ENCODE measurements at places on chromosomes 12 and 14.

DNA sequence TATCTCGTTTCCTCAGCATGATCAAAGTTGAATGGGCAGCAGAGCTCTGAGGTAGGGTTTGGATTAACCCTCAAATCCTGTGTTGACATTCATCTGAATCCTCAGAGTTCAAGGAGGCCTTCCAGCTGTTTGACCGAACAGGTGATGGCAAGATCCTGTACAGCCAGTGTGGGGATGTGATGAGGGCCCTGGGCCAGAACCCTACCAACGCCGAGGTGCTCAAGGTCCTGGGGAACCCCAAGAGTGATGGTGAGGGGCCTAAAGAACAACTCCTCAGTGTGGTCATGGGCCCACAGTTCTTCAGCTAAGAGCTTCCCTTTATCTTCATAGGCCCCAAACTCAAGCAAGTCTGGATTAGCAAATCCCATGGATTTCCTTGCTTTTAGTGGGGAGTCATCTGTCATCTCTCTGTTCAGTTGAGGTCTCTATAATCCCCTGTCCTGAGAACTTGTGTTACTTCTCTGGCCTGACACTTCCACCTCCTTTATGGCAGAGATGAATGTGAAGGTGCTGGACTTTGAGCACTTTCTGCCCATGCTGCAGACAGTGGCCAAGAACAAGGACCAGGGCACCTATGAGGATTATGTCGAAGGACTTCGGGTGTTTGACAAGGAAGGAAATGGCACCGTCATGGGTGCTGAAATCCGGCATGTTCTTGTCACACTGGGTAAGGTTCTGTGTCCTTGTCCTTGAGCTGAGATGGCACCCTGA lies 1.5 kb downstream of the MYL6 start:
- H3K27me3 ChIP-seq = no peaks in the 10 kb centered on the region
- peak overlapping the region; percentile 96 for H3K27ac ChIP-seq
- peak overlapping the region; percentile 96 for H3K4me3 ChIP-seq

- no peak overlapping the region for H3K27ac ChIP-seq
- H3K4me3 ChIP-seq = no peak overlapping the region
- peaks cover 2% of the 10 kb centered on the region for H3K27me3 ChIP-seq
- no peaks in the 10 kb centered on the region for H3K4me1 ChIP-seq
Observed at GRCh38 chr14:77206261-77206824, 24.7 kb downstream of the TMEM63C start.

DNA sequence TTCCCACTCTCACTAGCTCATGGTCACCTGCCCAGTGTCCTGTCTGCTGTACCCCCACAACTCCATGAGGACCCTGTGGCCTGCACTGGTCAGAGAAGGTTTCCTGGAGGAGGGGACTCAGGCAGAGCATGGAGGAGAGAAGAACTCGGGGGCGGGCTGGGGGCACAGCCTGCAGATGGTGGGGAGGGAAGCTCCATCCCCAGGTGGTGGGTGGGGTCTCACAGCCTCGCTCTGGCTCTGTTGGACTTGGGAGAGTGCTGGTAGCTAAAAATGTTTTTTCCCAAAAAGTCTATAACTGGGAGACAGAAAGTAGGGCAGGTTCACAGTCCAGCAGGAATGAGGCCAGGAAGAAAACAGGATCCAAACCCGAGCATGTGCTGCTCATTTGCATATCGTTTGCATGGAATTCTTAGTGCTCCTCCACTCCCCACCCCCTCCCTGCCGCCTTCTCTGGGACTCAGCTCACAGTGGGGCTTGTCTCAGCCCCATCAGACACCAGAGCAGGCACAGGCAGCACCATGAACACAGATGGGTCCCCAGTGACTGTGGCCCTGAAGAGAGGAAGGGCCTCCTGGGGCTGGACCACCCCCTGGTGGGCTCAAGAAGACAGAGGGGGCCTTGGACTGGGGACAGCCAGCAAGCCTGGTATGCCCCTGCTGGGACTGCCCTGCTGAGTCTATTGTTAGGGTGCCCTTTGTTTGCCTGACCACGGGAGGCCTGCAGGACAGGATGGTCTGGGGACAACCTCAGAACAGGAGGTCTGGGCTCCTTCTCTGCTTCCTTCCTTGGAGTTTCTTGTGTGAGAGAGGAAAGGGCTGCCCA lies 67.0 kb upstream of the SFSWAP start:
- no peaks in the 10 kb centered on the region for H3K36me3 ChIP-seq
- peaks cover 13% of the 10 kb centered on the region for H3K27me3 ChIP-seq
- H3K27ac ChIP-seq = no peak overlapping the region
- no peak overlapping the region for H3K4me3 ChIP-seq
- no peaks in the 10 kb centered on the region for H3K4me1 ChIP-seq
- DNase-seq = no peak

GRCh38 chr14:64566651-64567122 lies 16.9 kb downstream of the PPP1R36 start:
- DNase-seq = no peak
- no peak overlapping the region for H3K4me3 ChIP-seq
- H3K36me3 ChIP-seq = no peaks in the 10 kb centered on the region
- H3K4me1 ChIP-seq = no peaks in the 10 kb centered on the region
- H3K27ac ChIP-seq = no peak overlapping the region

DNA sequence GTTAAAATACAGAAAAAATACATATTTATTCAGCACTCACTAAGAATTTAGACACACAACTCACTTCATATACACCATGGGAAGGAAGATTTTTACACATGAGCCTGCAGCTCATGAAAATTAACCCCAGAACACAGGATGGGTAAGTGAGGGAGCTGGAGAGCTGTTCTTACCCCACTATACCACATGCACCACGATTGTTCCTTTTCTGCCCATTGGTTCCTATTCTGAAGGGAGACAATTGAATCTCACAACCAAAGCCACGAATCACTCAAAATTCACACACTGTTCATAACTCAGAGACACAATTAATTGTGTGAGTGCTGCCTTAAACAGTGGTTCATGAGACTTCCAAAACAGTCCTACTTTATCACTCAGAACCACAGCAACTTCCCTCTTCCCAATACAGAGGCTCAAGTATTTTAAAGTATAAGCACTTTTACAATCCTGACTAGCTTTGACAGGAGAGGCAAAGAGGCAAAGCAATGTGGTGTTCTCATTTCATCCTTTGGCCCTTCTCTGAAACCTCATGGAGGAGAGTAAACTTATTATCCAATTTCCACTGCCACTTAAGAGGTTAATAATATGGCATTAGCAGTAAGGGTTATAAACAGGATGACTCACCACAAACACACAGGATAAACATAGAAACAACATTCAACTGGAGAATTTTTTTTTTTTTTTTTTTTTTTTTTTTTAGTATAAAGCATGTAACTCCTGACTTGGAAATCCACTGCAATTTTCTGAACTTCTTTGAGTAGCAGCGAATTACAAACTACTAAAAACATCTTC lies 59.5 kb downstream of the ITPR2 start:
- H3K27me3 ChIP-seq = no peaks in the 10 kb centered on the region
- H3K36me3 ChIP-seq = peaks cover 60% of the 10 kb centered on the region
- no peak for DNase-seq
- H3K4me1 ChIP-seq = peaks cover 18% of the 10 kb centered on the region

GRCh38 chr12:22350886-22351285 lies 16.4 kb upstream of the ST8SIA1 start:
- no peak overlapping the region for H3K27ac ChIP-seq
- no peaks in the 10 kb centered on the region for H3K27me3 ChIP-seq
- H3K4me1 ChIP-seq = no peaks in the 10 kb centered on the region

GRCh38 chr12:11497438-11497837 lies 102.1 kb upstream of the PRB2 start:
- H3K27me3 ChIP-seq = peaks cover 27% of the 10 kb centered on the region
- H3K4me3 ChIP-seq = no peak overlapping the region
- H3K27ac ChIP-seq = no peak overlapping the region
- H3K4me1 ChIP-seq = peaks cover 7% of the 10 kb centered on the region
- DNase-seq = no peak

GRCh38 chr12:73330584-73331351 lies 1058.6 kb downstream of the TRHDE start:
- no peaks in the 10 kb centered on the region for H3K36me3 ChIP-seq
- no peaks in the 10 kb centered on the region for H3K27me3 ChIP-seq
- DNase-seq = no peak
- no peaks in the 10 kb centered on the region for H3K4me1 ChIP-seq
- H3K4me3 ChIP-seq = no peak overlapping the region

DNA sequence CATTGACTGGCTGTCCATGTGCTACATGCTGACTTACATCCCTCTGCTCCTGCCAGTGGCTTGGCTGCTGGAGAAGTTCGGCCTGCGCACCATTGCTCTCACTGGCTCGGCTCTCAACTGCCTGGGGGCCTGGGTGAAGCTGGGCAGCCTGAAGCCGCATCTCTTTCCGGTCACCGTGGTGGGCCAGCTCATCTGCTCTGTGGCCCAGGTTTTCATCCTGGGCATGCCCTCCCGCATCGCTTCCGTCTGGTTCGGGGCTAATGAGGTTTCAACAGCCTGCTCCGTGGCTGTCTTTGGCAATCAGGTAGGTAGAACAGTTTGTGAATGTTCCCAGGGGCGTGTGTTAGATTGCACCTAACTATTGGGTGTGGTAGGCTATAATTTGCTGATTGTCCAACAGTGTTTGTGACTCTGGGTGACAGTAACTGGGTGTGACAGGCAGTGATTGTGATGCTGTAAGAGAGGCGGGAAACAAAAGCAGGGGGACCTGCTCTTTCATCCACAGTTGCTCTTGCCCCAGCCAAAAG lies 981 bp downstream of the FLVCR2 start:
- H3K4me1 ChIP-seq = peaks cover 30% of the 10 kb centered on the region
- peaks cover 5% of the 10 kb centered on the region for H3K27me3 ChIP-seq
- DNase-seq = no peak
- peak overlapping the region; percentile 82 for H3K4me3 ChIP-seq
- no peak overlapping the region for H3K27ac ChIP-seq

DNA sequence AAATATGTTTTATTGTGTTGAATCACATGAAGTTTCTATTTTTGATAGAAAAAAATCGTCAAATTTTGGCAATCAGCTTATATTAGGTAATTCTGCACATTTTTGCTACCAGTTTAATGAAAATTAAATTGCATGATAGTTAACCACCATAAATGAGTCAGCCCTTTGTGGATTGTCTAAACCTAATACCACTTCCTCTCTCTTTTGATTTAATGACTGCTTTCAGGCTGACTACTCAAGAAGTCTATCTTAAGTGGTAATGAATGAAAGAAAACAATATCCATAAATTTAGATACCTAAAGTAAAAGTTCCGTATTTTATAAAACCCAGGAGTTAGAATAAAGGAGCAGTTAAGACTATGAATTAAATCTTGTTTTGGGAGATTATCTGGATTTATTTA lies 450.5 kb downstream of the TMEM117 start:
- no peaks in the 10 kb centered on the region for H3K36me3 ChIP-seq
- H3K4me3 ChIP-seq = no peak overlapping the region
- peaks cover 20% of the 10 kb centered on the region for H3K4me1 ChIP-seq
- H3K27me3 ChIP-seq = no peaks in the 10 kb centered on the region
- no peak for DNase-seq
- no peak overlapping the region for H3K27ac ChIP-seq

Data from activated naive CD8-positive, alpha-beta T cell treated with anti-CD3 and anti-CD28 coated beads, Interleukin-2, amount 50 U/mL, for 24 hours (primary cell).